Activated CD4-positive, alpha-beta T cell treated with anti-CD3 and anti-CD28 coated beads, Interleukin-2, amount 50 U/mL, for 4 hours (primary cell): ENCODE measurements at places on chromosomes 7 and 10.

DNA sequence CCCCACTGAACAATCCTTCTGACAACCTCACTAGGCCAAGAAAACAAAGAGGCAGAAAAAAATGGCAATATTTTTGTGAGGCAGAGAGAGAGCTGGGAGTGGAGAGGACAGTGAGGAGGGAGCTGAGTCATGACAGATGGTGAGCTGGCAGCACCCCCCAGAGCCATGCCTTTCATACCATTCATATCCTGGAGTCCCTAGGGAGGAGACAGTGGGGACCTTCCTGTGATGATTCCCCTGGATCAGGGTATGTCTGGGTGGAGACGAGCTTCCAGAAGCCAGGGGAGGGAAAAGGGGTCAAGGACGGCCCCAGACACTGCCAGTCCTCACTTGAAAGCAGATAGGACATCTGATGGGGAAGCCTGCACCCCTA, 160.5 kb downstream of the ADAM12 start:
- no peak for DNase-seq

GRCh38 chr7:95646350-95646749, 50.0 kb upstream of the PDK4 start:
- no peak for DNase-seq

DNA sequence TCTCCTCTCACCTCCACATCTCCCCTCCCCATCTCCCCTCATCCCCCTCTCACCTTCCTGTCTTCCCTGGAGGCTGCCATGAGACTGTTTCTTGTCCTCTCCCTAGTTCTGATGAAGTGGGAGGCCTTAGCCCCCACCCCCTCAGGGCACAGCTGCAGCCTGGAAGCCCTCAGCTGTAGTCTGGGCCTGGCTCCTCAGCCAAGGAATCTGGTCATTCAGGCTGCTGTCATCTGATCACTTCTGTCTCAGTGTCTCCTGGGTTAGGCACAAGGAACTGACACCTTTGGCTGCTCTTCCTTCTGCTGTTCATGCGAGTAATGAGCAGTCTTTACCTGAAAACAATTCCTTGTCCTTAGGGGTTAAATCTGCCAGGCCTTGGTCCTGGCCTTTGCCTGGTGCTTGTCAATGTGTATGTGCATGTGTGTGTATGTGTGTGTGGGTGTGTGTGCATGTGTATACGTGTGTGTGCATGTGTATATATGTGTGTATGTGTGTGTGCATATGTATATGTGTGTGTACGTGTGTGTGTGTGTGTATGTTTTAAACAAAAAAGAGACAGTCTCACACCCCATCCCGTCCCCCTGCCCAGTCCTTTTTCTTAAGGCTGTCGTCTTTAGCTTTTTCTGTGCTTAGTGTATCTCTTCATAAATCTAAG, 153.5 kb upstream of the TMEM72 start:
- no peak for DNase-seq

GRCh38 chr10:131019696-131020095, 291.8 kb downstream of the TCERG1L start:
- no peak for DNase-seq

- no peak for DNase-seq
These were observed 57.9 kb downstream of the DNAJB9 start for GRCh38 chr7:108627476-108628051.

GRCh38 chr7:88218836-88219605, 817 bp downstream of the SRI start:
- DNase-seq: no peak

GRCh38 chr7:57201021-57201894, 69.0 kb upstream of the ZNF479 start:
- no peak for DNase-seq

DNA sequence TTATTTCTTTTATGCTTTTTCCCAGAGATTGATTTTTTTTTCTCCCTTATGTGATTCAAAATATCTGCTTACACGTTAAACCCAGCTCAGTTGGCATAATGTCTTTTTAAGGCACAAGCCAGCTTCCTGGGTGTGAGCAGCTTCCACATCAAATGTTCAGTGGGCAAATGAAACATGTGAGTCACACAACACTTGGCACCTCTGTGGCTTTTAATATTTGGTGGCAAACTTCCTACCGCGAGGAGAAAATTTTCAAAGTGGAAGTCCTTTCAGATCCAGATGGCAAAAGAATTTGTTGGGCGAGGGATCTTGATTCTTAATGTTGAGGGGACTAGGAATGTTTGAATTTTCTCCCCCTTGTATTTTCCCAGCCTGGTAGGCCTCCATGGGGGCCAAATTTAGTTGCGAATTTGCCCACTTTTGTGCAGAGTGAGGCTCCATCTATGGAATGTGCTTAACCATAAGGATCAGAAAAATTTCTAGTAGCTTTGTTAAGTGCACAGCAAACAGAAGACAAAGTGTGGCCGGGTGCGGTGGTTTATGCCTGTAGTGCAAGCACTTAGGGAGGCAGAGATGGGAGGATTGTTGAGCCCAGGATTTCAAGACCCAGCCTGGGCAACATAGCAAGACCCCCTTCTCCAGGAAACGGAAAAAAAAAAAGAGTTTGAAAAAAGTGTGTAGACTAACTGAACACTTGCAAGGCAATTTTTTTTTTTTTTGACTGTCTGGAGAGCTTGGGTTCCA, 31.0 kb downstream of the CUX1 start:
- no peak for DNase-seq

DNA sequence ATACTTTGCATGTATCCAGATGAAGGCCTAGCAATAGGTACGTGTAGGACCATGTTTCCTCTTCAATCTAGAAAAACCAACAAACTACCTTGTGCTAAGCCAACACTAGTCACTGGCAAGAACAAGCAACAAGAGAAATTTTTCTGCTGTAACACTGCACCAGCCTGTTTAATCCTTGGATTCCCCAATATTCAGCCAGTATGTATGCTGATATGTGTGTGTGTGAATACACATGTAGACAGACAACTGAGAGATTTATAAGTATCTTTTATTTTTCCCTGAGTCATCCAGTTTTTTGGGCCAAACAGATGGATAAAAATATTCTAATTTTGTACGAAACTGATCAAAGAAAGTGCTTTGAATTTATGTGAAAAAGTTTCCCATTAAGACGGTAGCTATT, 26.2 kb downstream of the GLI3 start:
- DNase-seq: no peak

DNA sequence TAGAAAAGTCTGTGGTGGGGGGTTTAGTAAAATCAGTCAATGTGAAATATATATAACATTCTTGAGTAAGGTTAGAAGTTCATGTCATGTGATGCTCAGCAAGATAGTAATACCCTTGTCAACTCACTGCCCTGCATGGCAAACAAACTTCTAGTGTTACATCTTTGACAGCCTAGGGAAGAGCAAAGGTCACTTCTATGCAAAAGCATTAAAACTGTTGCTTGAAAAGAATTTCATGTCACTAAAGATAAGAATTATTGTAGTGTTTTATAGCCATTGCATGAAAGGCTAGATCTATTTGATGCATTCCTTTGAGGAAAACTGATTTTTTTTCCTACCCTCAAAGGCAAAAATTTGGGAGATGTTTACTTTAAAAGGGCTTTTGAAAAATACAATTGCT, 176.0 kb downstream of the SKAP2 start:
- DNase-seq: no peak

DNA sequence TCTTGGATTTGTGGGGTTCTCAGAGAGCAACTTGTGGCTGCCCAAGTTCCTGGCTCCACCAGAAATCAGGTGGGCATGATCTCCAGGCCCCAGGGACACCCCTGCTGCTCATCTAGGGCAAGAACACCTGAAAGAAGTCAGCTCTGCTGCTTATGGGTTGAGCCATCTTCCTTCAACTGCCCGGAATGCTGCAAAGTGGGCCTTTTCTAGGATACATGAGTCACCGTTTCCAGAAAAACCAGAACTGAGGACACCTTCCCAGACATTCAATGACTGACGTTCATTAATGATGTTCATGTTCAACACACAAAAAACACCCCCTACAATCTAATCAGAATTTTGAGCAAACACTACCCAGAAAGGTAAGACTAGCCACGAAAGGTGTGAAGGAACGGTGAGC, 98.0 kb downstream of the MAD1L1 start:
- DNase-seq: no peak

GRCh38 chr7:101951757-101952156, 134.3 kb downstream of the CUX1 start:
- DNase-seq: no peak

DNA sequence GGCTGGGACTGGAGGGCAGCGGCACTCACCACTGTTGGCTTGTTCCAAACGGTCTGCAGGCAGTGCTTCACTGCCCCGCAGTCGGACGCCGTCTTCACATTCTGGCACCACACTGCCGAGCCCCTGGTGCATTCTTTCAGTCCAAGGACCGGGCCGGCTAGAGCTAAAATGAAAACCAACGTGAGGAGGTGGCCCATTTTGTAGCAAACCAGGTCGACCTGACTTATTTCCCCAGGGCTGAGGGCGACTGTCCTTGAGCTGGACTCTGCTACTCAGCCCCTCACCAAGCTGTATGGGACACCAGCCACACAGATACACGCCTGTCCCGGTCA, 16.7 kb downstream of the PSAP start:
- no peak for DNase-seq
